CD14-positive monocyte (primary cell): ENCODE measurements at places on chromosomes 7 and 10.

DNA sequence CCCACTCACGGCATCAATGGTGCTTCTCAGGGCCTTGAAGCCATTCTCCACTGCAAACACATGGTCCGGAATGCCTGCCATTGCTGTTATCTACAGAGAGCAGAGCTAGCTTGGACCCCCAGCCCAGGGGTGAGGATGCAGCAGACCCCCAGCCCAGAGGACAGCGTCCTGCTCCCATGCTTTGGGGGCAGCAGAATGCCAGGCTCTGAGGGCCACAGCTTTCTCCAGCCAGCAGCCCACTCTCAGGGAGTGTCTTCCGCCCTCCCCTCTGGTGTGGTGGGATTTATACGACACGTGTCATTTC, 48.1 kb upstream of the MSMB start:
- DNase-seq: no peak
- H3K36me3 ChIP-seq: no peaks in the 10 kb centered on the region
- no peaks in the 10 kb centered on the region for H3K27me3 ChIP-seq

- H3K36me3 ChIP-seq: peaks cover 35% of the 10 kb centered on the region
- H3K27ac ChIP-seq: peak overlapping the region; percentile 97
- DNase-seq: peak; percentile 15
- peak overlapping the region; percentile 93 for H3K4me3 ChIP-seq
Measured at GRCh38 chr7:127391591-127392181, 822 bp downstream of the ZNF800 start.

GRCh38 chr7:100688326-100688860, 5.7 kb downstream of the GIGYF1 start:
- H3K27me3 ChIP-seq: no peaks in the 10 kb centered on the region
- no peak overlapping the region for H3K4me3 ChIP-seq
- no peak for DNase-seq
- peaks cover 26% of the 10 kb centered on the region for H3K4me1 ChIP-seq
- H3K27ac ChIP-seq: no peak overlapping the region

DNA sequence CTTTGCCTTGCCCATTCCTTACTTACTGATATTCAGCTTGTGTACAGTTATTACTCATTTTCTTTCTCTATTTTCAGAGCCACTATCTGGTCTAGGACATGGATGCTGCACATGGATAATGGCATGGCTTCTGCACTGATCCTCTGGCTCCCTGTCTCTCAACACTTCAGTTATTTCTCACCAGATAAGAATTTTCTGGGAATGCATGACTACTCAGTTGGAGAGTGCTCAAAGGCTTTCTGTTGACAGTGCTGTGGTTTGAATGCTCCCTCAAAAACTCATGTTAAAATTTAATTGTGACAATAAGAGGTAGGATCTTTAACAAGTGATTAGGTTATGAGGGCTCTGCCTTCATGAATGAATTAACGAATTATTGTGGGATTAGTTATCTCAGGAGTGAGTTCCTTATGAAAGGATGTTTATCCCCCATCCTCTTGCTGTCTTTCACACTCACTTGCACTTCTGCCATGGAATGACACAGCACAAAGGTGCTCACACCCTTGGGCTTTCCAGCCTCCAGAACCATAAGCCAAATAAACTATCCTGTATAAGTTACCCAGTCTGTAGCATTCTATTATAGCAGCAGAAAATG, 16.1 kb upstream of the PIK3CG start:
- no peaks in the 10 kb centered on the region for H3K27me3 ChIP-seq
- DNase-seq: no peak
- H3K36me3 ChIP-seq: no peaks in the 10 kb centered on the region
- H3K4me3 ChIP-seq: no peak overlapping the region
- no peaks in the 10 kb centered on the region for H3K4me1 ChIP-seq
- no peak overlapping the region for H3K27ac ChIP-seq

DNA sequence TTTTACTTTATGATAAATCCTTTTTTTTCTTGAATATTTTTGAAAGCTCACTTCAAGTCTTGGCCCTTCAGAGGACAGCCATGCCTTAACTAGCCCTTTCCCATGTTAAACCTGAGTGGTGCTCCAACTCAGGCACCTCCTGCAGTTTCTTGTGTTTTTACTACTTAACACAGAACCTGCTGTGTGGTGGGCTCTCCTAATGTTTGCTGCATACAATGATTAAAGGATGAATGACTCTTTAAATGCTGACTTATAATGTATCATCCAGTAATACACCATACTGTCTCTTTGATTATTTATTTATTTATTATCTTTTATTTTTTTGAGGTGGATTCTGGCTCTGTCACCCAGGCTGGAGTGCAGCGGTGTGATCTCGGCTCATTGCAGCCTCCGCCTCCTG, 179.4 kb downstream of the SEMA3E start:
- H3K27ac ChIP-seq: no peak overlapping the region
- H3K27me3 ChIP-seq: no peaks in the 10 kb centered on the region
- DNase-seq: no peak

DNA sequence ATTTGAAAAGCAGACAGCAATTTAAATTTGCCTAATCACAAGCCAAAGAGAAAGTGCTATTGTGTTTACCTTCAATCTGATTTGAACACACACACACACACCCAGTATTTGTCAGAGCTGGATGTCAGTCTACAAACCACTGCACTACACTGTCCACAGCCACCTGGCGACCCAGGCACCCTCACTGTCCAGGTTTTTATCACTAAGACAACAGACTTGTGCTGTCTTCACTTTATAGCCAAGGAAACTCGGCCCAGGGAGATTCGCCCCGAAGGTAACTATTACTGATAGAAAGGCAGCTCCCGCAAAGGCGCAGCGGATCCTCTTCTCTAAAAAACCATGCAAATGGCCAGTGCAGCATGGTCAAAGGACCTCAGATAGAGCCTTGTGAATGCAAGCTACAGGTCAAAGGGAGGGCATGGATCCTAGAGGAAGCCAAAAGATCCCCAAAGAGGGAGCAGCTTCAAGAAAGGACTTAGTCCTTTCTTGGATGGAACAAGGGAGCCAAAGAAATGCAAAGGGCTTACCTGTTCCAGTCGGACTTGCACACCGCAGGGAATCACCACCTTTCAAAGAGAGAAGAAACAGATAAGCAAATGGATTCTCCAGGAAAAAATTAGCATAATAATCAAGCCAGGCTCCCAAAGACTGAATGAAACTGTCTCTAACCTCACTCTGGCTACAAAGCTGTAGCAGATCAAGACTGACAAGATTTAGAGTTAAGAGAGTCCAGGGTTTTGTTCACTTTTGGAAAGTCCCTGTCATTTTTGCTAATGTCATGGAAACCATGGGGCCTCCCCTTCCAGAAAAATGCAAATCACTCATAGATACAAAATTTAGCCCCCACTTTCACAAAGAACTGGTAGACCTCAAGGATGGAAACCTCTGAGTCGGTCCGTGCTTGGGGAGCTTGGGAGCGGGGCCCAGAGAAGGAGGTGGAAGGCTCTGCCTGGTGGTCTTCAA, 101.1 kb downstream of the TNS3 start:
- no peaks in the 10 kb centered on the region for H3K27me3 ChIP-seq
- peaks cover 2% of the 10 kb centered on the region for H3K36me3 ChIP-seq
- DNase-seq: peak; percentile 44
- H3K27ac ChIP-seq: peak overlapping the region; percentile 63

- H3K27ac ChIP-seq: no peak overlapping the region
- H3K4me1 ChIP-seq: no peaks in the 10 kb centered on the region
- no peak for DNase-seq
Measured at GRCh38 chr10:29185050-29185449, 103.8 kb upstream of the LYZL1 start.

DNA sequence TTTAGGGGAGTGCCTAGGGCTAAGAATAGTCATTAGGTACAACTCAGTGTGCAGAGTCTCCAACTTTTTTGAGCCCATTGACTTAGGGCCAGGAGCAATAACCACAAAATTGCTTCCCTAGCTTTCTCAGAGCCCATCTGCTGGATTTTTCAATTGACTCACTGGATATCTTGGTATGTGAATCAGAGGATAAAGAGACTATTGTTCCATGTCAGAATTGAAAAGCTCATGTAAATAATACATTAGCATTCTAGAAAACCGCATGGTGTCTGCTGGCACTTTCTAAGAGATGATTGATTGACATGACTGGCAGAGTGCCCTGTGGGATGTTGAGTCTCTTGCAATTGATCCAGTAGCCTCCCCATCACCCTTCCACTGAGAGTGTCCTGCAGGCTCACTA, 246.2 kb downstream of the CCDC7 start:
- H3K27me3 ChIP-seq: no peaks in the 10 kb centered on the region
- H3K27ac ChIP-seq: no peak overlapping the region
- DNase-seq: no peak
- H3K4me3 ChIP-seq: no peak overlapping the region
- no peaks in the 10 kb centered on the region for H3K36me3 ChIP-seq
- no peaks in the 10 kb centered on the region for H3K4me1 ChIP-seq

DNA sequence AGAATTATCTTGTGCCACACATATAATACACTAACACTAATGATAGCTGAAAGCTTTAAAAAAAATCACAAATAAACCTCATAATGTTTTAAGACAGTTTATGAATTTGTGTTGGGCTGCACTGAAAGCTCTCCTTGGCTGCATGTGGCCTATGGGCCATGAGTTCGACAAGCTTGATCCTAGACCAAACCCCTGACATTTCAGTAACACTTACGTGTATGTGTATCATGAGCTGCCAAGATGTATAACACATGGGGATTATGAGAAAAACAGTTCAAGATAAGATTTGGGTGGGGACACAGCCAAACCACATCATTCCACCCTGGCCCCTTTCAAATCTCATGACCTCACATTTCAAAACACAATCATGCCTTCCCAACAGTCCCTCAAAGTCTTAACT, 823.8 kb downstream of the PCDH15 start:
- no peak overlapping the region for H3K27ac ChIP-seq
- no peaks in the 10 kb centered on the region for H3K36me3 ChIP-seq
- no peaks in the 10 kb centered on the region for H3K27me3 ChIP-seq
- H3K4me1 ChIP-seq: no peaks in the 10 kb centered on the region
- no peak for DNase-seq

DNA sequence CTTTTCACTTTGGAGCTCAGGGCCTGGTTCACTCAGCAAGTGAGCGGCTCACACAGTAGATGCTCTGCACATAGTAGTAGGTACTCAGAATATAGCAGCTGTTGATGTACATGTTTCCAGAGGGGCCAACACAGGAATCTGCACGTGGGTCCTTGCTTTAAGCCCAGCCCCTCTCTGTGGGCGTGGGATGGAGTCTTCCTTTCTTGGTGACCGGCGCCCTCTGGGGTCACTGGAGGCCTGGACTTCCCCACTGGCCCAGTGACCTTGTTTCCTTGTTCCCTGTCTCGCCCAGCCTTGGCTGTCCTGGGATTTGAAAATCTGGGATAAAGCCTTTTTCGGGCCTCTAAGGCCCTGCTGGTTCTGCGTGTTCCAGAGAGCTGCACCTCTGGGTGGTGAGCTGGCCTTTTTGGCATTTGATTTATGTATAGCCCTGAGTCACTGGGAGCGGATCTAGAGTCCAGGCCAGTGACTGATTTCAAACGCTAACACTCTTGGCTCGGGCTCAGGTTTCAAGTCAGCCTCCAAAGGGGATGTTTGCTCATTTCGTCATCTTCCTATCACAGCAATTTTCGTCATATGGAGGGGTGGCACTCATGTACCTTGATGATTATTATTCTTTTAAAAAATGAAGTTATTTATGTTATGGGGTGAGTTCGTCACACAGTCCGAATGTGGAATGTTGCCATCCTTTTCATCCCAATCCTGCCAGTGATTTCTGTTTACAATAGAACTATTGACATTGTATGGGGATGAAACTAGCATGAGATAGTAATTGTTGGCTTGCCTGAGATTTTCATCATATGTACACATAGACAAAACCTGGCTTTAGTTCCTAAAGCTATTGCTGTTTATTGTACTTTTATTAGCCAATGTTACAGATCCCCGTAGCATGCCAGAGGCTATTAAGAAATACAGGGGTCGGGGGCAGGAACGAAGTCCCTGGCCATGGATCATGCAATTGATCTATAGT, 65.5 kb downstream of the CUX1 start:
- H3K27me3 ChIP-seq: no peaks in the 10 kb centered on the region
- peak overlapping the region; percentile 89 for H3K27ac ChIP-seq
- peak; percentile 88 for DNase-seq
- H3K4me3 ChIP-seq: no peak overlapping the region
- no peaks in the 10 kb centered on the region for H3K36me3 ChIP-seq

DNA sequence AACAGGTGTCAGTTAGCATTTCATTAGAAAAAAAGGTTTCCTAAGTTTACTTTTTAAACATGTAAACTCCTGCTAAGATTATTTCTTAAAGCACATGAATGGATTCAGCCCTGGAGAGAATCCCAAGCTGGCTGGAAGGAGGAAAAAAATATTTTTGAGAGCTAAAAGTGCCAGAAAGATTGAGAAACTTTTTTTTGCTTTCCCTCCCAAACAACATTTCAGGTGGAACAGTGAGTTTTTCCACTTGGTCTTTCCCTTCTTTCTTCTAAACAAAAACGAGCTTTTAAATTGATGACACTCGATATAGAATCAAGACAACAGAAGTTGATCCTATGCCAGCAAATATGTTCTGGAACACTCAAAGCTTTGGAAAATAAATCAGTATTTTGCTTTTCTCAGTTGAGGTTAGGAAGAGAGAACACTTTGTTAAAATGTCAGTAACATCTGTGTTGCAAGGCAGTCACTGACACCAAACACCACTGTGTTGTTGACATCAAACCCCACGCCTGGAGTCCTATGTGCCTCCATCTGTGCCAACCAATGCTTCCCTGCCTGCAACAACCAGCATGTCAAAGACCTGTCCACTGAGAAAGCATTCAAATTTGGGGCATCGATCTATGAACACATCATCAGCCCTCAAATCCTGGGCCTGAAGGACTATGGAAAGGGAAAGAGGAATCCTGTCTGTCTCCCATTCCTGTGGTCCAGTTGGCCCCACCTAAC, 22.9 kb upstream of the INSIG1 start:
- H3K4me3 ChIP-seq: no peak overlapping the region
- no peaks in the 10 kb centered on the region for H3K36me3 ChIP-seq
- H3K4me1 ChIP-seq: no peaks in the 10 kb centered on the region
- no peak overlapping the region for H3K27ac ChIP-seq

GRCh38 chr7:38195804-38196595, 18.0 kb downstream of the STARD3NL start:
- DNase-seq: no peak
- peaks cover 14% of the 10 kb centered on the region for H3K4me1 ChIP-seq
- H3K4me3 ChIP-seq: no peak overlapping the region

GRCh38 chr10:105398202-105398601, 757.1 kb downstream of the SORCS3 start:
- H3K4me3 ChIP-seq: no peak overlapping the region
- no peaks in the 10 kb centered on the region for H3K36me3 ChIP-seq
- H3K27ac ChIP-seq: no peak overlapping the region
- no peaks in the 10 kb centered on the region for H3K4me1 ChIP-seq

- H3K4me3 ChIP-seq: no peak overlapping the region
- no peaks in the 10 kb centered on the region for H3K27me3 ChIP-seq
- H3K4me1 ChIP-seq: peaks cover 25% of the 10 kb centered on the region
- DNase-seq: no peak
- H3K27ac ChIP-seq: no peak overlapping the region
Measured at GRCh38 chr7:150401424-150401790, 22.3 kb downstream of the ZNF775 start.

- H3K4me1 ChIP-seq: peaks cover 14% of the 10 kb centered on the region
- H3K36me3 ChIP-seq: no peaks in the 10 kb centered on the region
- no peak for DNase-seq
- no peak overlapping the region for H3K27ac ChIP-seq
- H3K4me3 ChIP-seq: no peak overlapping the region
Measured at GRCh38 chr7:56291-56913, 136.0 kb upstream of the FAM20C start.

GRCh38 chr7:12670743-12671520, 16.5 kb upstream of the ARL4A start:
- no peaks in the 10 kb centered on the region for H3K27me3 ChIP-seq
- no peak overlapping the region for H3K4me3 ChIP-seq
- peaks cover 64% of the 10 kb centered on the region for H3K4me1 ChIP-seq
- peak overlapping the region; percentile 86 for H3K27ac ChIP-seq
- DNase-seq: peak; percentile 63
- no peaks in the 10 kb centered on the region for H3K36me3 ChIP-seq
